ENCODE measurements at places on chromosomes 11 and 22. TPM values are rescaled to one million over a fixed set of nuclear protein-coding genes. Genes with fewer than 3 reads are reported as not detected.

Gene SAAL1
- total RNA-seq, result 5.8 TPM

Gene SLC25A18
- total RNA-seq, result 2.2 TPM

Gene CDON
- total RNA-seq, result 15.9 TPM

Gene HPX
- total RNA-seq, result not detected

Gene C11orf65
- 0.69 TPM for total RNA-seq

Gene CECR2
- 7.1 TPM for total RNA-seq

Gene VSIG10L2
- total RNA-seq, result not detected
